Stimulated activated naive CD8-positive, alpha-beta T cell treated with anti-CD3 and anti-CD28 coated beads, Interleukin-15, amount 100 ng/mL, for 72 hours (primary cell): ENCODE measurements at places on chromosomes 2 and 18.

DNA sequence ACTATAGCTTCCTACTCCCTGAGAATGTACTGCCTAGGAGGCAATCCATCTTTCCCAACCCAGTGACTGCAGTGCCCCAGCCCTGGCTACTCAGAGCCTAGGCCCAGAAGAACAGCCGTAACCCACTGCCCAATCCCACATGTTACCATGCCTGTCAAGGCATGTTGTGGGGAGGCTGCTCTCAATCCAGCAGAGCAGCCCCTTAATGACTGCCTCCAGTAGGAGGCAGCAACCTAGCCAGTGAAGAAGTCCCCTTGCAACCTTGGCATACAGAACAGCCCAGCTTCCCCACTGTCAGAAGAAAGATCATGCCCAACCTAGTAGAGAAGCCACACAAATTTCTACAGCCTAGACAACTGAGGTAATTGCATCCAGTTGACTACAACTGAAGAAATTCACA, 44.2 kb upstream of the CDH7 start:
- DNase-seq = no peak

- DNase-seq = no peak
Measured at GRCh38 chr2:185202945-185203528, 535.6 kb upstream of the FSIP2 start.

DNA sequence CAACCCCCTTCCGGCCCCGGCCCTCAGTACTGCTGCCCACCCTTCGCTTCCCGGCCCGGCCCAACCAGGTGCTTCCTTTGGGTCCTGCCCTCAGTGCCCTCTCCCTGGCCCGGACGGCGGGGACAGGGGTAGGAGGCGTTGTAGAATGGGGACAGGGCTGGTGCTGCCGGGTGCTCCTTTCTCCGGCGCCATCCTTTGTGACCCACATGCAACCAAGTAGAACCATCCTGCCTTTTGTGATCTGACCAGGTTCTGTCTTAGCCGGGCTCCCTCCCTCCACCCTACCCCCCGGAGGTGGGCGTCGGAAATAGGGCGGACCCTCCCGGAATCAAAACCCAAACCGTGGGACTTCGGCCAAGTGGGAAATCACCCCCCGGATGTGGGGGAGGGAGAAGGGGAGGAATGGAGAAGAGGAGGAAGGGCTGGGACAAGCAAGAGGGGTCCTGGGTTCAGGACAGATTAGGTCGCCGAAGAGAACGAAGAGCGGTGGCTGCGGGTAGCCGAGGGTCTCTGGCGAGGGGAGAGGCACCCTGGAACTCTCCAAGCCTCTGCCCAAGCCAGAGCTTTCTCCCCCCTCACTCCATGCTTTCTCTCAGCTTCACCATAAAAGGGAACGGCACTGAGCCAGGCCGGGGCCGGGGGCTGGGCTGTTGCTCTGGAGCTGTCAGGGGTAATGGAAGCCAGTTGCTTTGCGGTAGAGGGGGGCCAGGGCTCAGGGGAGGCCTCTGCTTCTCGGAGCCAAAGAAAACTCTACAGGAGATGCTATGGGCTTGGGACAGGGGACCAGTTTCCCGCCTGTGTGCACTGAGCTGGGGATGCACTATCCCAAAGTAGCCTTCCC, 756 bp upstream of the OST4 start:
- no peak for DNase-seq

GRCh38 chr18:78792094-78792493, 187.5 kb upstream of the SALL3 start:
- DNase-seq = no peak

GRCh38 chr18:53152476-53152875, 812.5 kb downstream of the DCC start:
- no peak for DNase-seq

DNA sequence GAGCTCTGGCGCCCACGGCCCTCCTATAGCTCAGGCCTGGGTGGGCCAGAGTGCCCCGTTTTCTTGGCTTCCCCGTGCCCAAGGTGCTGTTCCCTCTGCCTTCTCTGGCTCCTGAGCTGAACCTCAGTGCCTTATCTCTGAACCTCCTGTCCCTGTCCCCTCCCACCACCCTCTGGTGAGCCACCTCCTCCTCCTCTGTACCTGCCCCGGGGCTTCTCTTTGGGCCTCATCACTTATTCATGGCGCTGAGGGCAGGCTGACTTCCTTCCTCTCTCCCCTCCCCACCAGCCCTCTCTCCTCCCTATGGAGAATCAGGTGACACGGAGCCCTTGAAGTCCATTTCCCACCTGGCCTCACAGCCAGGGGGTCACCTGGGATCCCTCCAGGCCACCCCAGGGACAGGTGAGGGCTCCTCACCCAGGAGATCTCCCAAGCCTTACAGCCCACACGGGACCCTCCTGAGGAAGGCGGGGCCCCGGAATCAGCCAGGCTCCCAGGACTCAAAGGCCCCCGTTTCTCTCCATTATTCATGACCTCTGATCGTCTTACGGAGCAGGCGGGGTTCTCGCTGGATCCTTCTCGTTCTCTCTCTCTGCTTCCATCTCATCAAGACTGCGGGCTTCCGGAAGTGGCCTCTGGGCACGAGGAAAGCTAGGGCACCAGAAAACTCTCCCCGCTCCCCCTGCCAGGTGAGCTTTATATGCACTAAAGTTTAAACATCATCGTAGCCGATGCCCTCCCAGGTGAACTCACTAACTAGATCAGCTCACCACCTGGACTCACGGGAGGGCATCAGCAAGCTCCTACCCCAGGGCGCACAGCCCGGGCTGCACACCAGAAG, at the start of gene LOXHD1:
LOXHD1 (minus strand) TSS at position 106 of the 841 bp plus-strand sequence. CDS start 187 bp downstream, outside the sequence.
- DNase-seq = no peak

- DNase-seq = peak; percentile 92
Measured at GRCh38 chr2:237085248-237086221, at the start of gene COPS8. Gene COPS8 (plus strand): TSS chr2:237085889. CDS start chr2:237085965, 76 bp downstream.
